ENCODE measurements at places on chromosomes 16 and 17.

GRCh38 chr17:43871946-43872690, 25.1 kb downstream of the CD300LG start:
- no peak for DNase-seq

- DNase-seq = no peak
These were observed 70.5 kb downstream of the TIMM22 start for GRCh38 chr17:1067282-1067956.

DNA sequence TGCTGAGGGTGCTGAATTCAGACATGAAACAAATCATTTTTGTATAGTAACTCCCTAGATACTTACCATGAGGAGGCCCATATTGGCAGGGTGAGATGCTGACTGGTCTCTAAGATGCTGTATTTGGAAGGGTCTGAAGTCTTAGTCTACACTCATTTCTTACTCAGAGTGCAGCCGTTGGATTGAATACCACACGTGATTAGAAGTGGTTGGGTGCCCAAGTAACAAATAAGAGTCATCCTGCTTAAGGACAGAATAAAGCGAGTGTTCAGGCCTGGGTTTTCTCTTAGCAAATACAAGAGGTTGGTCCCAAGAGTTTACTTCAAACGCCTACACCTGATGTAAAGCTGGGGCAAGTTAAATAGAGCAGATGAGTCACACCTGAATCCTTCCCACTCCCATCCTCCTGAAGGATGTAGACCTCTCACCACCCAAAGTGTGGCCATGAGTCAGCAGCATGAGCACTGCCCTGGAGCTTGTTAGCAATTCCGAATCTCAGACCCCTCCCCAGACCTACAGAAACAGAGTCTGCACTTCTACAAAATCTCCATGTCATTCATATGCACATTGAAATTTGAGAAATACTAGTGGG, 284.6 kb upstream of the CDH5 start:
- no peak for DNase-seq

GRCh38 chr17:38654411-38655398, 20.1 kb downstream of the EPOP start:
- DNase-seq = no peak

GRCh38 chr16:31880322-31880979, 6.8 kb downstream of the ZNF267 start:
- no peak for DNase-seq

GRCh38 chr16:14303639-14304394, 232.7 kb downstream of the MRTFB start:
- DNase-seq = peak; percentile 56

DNA sequence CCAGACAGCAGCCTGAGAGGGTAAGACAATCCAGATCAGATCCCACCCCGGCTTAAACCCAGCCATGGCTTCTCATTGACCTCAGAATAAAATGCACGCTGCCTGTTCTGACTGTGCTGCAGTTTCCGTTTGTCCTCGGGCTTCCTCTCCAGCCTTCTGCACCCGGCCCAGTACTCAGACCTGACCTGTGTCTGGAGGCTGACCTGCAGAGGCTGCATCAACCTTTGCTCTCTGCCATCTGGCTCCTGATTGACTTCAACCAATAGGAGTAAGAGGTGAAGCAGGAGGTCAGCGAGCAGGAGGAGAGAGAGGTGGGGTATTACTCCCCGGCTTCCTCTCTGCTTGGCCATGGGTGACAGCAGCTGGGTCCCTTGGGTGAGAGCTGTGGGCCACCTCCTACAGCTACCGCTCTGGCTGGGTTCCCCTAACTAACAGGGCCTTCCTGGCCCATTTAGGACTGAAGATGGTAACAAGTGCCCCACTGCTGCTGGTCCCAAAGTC, 46.7 kb downstream of the C16orf82 start:
- peak; percentile 29 for DNase-seq

DNA sequence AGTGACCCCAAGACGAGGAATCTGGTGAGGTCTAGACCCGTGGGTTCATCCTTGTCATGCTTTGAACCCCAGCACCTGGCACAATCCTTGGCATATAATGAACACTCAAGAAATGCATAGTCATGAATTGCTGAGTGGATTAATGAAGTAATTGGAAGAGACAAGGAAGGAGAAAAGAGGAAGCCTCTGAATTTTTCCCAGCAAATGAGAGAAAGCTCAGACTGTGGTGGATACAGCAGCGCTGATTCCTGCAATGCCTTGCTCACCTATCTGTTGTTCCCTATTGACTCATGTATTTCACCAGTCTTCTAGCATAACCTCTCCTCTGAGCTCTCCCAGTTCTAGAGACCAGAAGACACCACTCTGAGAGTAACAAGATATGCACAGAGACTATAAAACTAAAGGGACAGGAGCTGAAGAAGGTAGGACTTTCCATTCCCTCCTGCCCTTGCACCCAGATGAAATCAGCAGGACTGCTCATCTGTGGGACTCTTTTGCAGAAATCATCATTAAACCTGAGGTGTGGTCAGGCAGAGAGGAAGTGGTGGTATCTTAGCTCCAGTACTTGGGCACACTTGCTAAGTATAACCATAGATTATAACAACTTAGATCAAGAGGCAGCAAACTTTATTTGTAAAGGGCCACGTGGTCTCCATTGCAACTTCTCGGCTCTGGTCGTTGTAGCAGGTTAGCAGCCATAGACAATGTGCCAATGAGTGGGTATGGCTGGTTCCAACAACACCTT, 102.8 kb downstream of the MAF start:
- no peak for DNase-seq

DNA sequence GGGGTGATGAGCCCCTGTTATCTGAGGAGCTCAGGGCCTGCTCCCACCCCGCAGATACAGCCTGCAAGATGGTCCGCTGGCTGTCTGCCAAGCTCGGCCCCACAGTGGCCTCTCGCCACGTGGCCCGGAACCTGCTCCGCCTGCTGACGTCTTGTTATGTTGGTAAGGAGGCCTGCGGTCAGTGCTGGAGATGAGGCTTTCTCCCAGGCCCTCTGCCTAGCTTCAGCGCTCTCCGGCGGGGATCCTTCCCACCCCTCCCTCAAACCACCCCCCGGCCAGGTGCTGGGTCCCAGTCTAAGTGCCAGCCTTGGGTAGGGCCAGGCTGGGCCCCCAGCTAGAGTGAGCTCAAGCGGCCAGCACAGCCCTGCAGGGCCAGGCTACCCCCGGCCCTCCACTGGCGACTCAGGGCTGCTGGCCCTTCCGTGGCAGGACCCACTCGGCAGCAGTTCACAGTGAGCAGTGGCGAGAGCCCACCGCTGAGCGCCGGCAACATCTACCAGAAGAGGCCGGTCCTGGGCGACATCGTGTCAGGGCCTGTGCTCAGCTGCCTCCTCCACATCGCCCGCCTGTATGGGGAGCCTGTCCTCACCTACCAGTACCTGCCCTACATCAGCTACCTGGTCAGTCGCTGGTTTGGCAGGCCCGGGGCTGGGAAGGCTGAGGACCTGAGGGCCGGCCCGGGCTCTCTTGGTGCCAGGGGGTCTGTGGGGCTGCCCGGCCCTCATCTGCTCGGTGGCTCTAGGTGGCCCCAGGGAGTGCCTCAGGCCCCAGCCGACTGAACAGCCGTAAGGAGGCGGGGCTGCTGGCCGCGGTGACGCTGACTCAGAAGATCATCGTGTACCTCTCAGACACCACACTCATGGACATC, 6.1 kb downstream of the WDR81 start:
- DNase-seq = no peak

DNA sequence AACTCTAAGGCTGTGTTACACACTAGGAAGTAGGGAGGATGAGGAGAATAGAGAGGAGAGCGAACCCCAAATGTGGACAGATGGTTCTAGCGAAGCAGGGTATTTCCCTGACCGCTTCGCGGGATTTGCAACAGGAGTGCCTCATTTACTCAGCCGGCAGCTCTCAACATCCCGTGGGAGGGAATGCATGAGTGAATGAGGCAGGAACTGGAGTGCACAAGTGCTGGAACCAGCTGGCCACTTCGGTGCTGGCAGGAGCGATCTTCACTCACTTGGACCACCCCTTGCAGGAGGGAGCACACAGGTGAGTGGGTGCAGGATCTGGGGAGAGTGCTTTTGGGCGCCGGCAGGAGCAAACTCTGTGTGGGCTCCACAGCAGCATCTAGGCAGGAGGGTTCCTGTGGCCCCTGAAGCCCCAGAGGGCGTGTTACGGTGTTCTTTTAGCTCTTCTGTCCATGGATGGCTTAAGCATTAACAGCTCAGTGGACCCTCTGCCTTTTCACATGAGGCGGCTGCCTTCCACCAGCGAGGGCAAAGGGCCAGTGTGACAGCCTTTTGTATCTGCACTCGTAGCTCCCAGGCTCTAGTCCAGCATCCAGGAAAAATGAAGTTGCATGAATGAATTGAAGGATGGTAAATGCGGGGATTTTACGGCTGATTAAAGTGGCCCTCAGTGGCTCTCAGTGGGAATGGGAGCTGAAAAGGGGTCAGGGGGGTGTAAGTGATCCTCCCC, 17.4 kb upstream of the ZNHIT3 start:
- DNase-seq = peak; percentile 45
